Mammary epithelial cell (primary cell): ENCODE measurements at places on chromosomes 7 and 10. TPM values are rescaled to one million over a fixed set of nuclear protein-coding genes. Genes with fewer than 3 reads are reported as not detected.
A peak's percentile ranks its signal among the peaks of the same experiment; 100 is the strongest.

DNA sequence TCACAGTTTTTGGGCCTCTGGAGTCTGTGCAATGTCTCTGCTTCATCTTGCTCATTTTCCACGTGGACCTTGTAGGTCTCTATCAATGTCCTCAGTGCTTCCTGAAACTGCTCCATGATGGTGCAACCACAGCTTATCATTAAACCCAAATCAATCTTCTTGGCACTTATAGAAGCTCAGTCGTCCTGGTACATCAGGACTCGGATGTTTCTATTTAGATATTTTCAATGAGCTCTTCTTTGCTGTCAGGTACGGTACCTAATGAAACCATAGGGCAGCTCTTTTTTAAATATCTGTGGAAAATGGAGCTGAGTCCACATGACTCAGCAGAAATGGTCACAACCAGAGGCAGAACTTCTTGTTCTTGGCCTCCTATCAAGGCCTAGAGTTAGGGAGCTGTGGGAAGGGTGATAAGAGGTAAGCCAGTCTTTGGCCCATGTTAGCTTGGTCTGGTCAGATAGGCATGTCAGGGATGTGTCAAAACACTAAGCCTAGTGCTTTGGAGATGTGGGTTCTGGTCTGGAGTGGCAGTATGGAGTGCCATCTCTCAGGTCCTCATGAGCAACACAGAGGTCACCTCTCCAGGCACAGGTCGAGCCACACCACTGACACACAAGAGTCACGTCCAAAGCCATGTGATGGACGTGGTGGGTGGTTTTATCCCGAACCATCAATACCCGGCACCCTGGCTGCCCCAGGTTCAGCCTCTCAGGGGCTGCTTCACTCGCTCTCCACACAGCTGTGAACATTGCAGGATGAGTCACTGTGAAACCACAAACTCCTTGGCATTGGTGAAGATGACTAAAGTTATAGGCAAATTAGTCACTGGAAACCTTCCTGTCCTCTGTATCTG, 87.0 kb downstream of the TBXAS1 start:
- DNase-seq, result peak; percentile 98

GRCh38 chr10:14573666-14574261, 200.9 kb downstream of the FAM107B start:
- peak; percentile 46 for DNase-seq

GRCh38 chr10:51729822-51730555, 30.6 kb upstream of the CSTF2T start:
- DNase-seq, result no peak

Gene SLC13A4
- total RNA-seq, result not detected in 2 replicates

DNA sequence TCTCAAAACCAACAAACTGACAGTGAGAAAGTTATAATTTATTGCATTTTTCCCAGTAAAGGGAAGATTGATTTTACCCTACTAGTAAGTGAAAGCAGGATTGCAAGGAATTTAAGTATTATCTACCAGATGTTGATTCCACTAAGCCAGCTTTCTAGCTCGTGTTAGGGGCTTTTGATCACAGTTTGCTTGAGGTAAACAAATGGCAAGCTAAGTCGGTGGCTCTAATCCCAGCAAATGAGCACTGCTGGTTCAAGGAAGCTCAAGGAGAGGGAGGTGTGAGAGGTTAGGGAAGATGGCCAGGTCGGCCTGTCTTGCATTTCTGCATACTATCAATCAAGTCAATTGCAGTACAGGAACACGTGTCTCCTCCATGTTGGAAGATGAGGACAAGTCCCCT, 448.7 kb upstream of the POM121L12 start:
- no peak for DNase-seq
